ENCODE measurements at places on chromosomes 7 and 10. TPM values are rescaled to one million over a fixed set of nuclear protein-coding genes. Genes with fewer than 3 reads are reported as not detected.

DNA sequence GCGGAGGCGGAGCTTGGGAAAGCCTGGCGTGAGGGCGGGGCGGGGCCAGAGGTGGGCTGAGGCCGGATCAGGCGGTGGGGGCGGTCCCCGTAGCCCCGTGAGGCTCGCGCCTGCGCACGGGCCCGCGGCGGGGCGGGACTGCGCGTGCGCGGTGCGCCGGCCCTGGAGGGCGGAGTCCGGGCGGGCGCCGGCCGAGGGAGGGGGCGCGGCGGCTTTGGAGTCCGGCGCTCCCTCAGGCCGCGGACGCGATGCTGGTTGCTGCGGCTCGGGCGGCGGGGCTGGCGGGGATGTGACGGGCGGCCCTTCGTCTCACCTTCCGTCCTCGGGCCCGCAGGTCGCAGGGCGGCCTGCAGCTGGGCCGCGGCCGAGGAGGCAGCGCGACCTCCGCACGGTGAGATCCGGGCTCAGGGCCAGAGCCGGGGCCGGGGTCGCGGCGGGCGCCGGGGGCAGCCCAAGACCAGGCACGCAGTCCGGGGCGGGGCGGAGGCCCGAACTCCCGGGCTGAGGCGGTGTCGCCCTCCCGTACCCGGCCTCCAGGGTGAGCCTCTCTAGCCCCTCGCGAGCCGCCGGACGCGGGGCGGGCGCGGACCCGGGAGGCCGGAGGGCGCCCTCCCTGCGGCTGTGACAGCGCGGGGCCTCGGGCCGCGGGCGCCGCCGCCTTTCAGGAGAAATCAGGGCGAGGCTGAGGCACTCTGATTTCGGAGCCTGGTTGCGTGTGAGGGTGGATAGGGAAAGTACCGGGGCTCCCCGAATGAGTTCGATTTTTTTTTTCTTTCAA, at the start of gene CCSER2:
Gene CCSER2, plus strand, starts transcription at position 172 of the 778 bp plus-strand sequence. CDS start 42,464 bp downstream, outside the sequence.
- peak; percentile 92 for DNase-seq
- H3K27me3 ChIP-seq, result no peaks in the 10 kb centered on the region
- H3K36me3 ChIP-seq, result no peaks in the 10 kb centered on the region

DNA sequence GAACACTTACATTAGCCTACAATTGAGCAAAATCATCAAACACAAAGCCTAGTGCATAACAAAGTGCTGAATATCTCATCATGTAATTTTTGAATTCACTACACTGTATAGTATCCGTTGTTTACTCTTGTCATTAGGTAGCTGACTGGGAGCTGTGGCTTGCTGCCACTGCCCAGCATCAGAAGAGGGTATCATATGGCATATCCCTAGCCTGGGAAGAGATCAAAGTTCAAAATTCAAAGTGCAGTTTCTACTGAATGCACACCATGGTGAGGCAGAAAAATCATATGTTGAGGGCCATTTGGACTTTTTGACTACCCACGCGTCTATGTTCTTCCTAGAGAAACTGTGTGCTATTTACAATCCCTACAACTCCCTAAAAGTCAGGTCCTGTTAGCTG, 7.5 kb upstream of the ZC3HAV1 start:
- no peak overlapping the region for H3K4me3 ChIP-seq
- H3K36me3 ChIP-seq, result no peaks in the 10 kb centered on the region
- no peaks in the 10 kb centered on the region for H3K4me1 ChIP-seq

GRCh38 chr10:78852466-78853240, 216.1 kb upstream of the ZMIZ1 start:
- H3K27ac ChIP-seq, result no peak overlapping the region
- H3K4me1 ChIP-seq, result no peaks in the 10 kb centered on the region
- no peaks in the 10 kb centered on the region for H3K36me3 ChIP-seq
- DNase-seq, result peak; percentile 49
- no peaks in the 10 kb centered on the region for H3K27me3 ChIP-seq
- no peak overlapping the region for H3K4me3 ChIP-seq

- H3K27me3 ChIP-seq, result peaks cover 25% of the 10 kb centered on the region
- no peak overlapping the region for H3K4me3 ChIP-seq
- H3K36me3 ChIP-seq, result no peaks in the 10 kb centered on the region
- no peak for DNase-seq
- no peak overlapping the region for H3K27ac ChIP-seq
Observed at GRCh38 chr10:119496273-119496672, 46.2 kb downstream of the RGS10 start.

GRCh38 chr10:103930881-103931280, 12.9 kb upstream of the STN1 start:
- H3K4me1 ChIP-seq, result peaks cover 24% of the 10 kb centered on the region
- no peaks in the 10 kb centered on the region for H3K36me3 ChIP-seq
- no peak overlapping the region for H3K27ac ChIP-seq
- DNase-seq, result no peak
- H3K27me3 ChIP-seq, result no peaks in the 10 kb centered on the region
- no peak overlapping the region for H3K4me3 ChIP-seq

GRCh38 chr10:49610458-49611165, 502 bp downstream of the SLC18A3 start:
- H3K27ac ChIP-seq, result no peak overlapping the region
- no peaks in the 10 kb centered on the region for H3K4me1 ChIP-seq
- DNase-seq, result no peak

DNA sequence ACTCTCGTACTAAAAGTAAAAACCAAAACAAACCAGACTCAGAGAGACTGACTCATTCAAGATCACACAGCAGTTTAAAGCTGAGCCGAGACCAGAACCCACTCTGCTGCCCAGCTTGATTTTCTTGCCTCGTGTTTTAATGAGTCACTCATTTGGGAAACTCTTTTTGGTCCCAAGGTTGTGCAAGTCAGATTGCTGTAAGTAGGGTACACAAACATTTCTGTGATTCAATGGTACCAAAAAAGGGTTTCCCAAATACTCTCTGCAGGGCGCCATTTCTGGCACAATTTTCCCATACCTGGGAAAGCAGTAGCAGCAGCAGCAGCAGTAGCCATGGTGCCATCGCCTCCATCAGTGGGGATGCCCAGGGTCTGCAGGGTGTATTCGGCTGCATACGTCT, 69.9 kb downstream of the ASAH2B start:
- H3K27me3 ChIP-seq, result no peaks in the 10 kb centered on the region
- H3K4me3 ChIP-seq, result no peak overlapping the region
- no peak overlapping the region for H3K27ac ChIP-seq
- H3K4me1 ChIP-seq, result no peaks in the 10 kb centered on the region
- no peak for DNase-seq
- no peaks in the 10 kb centered on the region for H3K36me3 ChIP-seq

GRCh38 chr7:1249731-1250130, 17.1 kb downstream of the UNCX start:
- no peaks in the 10 kb centered on the region for H3K27me3 ChIP-seq
- no peak overlapping the region for H3K4me3 ChIP-seq
- DNase-seq, result no peak
- H3K4me1 ChIP-seq, result peaks cover 23% of the 10 kb centered on the region

GRCh38 chr10:132906106-132906505, 36.3 kb downstream of the CFAP46 start:
- no peaks in the 10 kb centered on the region for H3K36me3 ChIP-seq
- H3K27ac ChIP-seq, result no peak overlapping the region
- H3K4me3 ChIP-seq, result no peak overlapping the region
- no peaks in the 10 kb centered on the region for H3K27me3 ChIP-seq
- DNase-seq, result no peak
- no peaks in the 10 kb centered on the region for H3K4me1 ChIP-seq

- no peaks in the 10 kb centered on the region for H3K4me1 ChIP-seq
- no peak overlapping the region for H3K27ac ChIP-seq
- DNase-seq, result no peak
- no peaks in the 10 kb centered on the region for H3K36me3 ChIP-seq
Observed at GRCh38 chr10:130631142-130632096, 495.2 kb downstream of the GLRX3 start.

- H3K4me3 ChIP-seq, result no peak overlapping the region
- H3K4me1 ChIP-seq, result peaks cover 6% of the 10 kb centered on the region
- H3K27ac ChIP-seq, result no peak overlapping the region
- DNase-seq, result no peak
- no peaks in the 10 kb centered on the region for H3K36me3 ChIP-seq
Observed at GRCh38 chr7:36309301-36309700, 80.4 kb upstream of the ANLN start.

DNA sequence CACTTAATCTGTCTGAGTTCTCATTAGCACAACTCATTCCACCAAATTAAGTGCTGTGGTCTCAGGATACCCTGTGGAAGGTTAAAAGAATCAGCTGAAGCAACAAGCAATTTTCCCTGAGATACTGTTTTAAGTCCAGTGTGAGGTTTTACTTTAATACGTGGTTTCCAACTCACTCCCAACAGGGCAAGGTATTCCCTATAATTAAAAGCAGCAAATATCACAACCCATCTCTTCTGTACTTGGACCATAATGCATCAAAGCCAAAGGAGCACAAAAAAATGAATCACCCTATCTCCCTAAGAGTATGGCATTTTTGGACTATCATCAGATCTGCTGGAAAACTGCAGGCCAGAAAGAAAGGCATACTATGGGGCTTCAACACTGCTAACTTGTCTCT, 4.9 kb downstream of the CADPS2 start:
- H3K4me3 ChIP-seq, result no peak overlapping the region

DNA sequence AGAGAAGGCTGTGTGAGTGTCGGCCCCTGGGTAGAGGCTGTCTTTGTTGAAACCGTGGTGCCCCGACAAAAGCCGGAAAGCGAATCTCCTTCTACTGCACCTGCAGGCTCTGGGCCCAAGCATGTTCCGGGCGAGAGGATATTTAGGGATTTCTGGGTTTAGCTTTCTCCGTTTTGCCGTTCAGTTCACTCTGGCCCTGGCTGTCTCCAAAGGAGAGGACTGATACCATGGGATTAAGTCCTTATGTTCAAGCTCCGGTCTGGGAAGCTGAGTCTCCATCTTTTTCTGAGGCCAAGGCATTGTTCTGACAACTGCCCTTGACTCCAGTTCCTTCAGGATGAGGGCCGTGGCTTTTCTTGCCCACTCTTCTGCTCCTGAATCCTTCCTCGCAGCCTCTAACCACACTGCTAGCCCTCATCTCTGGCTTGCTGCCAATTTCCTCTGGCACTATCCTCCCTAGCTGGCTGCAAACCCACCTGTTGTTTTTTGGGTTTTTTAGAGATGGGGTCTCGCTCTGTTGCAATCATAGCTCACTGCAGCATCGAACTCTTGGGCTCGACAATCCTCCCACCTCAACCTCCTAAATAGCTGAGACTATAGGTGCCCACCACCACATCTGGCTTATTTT, 206.8 kb downstream of the SKIDA1 start:
- H3K27me3 ChIP-seq, result no peaks in the 10 kb centered on the region
- no peak overlapping the region for H3K4me3 ChIP-seq
- peaks cover 9% of the 10 kb centered on the region for H3K4me1 ChIP-seq
- no peak overlapping the region for H3K27ac ChIP-seq
- peak; percentile 88 for DNase-seq

DNA sequence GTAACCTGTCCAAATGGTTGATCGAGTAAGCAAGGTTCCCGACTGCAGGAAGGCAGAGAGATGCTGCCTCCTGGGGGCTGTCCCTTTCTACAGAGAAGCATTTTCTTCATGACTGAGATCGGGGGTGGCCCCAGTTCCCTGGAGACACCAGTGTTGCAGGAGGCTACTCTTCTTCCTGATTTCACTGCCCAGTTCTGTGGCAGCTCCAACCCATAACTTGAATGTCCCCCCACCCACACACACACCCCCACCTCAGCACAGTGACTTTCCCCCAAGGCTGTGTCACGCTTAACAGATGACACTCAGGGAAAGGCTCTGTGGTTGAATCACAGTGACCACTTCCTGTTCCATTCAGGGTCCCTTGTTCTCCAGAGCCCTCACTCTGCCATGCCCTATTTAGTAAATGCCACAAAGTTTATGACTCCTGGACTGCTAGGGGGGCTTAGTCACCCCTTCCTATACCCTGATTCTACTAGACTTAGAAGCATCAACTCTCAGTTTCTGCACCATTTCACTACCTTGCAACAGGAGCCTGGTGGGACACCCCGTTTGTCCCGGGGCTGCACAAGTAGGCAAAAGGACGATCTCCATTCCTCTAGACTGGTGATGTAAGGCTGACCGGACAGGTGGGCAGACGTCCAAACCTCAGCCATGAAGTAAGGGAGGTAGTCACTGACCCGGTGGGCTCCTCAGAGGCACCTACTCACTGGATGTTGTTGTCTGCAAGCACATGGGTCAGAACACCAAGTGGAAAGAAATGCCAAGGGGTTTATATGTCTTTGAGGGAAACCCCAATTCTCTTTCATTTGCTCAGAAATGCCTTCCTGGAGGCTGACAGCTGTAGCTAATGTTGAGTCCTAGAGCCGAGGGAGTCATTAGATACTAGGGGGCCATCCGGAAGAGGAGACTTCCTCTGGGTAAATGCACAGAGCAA, 31.3 kb upstream of the SMC3 start:
- no peaks in the 10 kb centered on the region for H3K36me3 ChIP-seq
- peak overlapping the region; percentile 17 for H3K4me3 ChIP-seq
- peak; percentile 84 for DNase-seq
- H3K27ac ChIP-seq, result peak overlapping the region; percentile 56
- peaks cover 23% of the 10 kb centered on the region for H3K4me1 ChIP-seq

DNA sequence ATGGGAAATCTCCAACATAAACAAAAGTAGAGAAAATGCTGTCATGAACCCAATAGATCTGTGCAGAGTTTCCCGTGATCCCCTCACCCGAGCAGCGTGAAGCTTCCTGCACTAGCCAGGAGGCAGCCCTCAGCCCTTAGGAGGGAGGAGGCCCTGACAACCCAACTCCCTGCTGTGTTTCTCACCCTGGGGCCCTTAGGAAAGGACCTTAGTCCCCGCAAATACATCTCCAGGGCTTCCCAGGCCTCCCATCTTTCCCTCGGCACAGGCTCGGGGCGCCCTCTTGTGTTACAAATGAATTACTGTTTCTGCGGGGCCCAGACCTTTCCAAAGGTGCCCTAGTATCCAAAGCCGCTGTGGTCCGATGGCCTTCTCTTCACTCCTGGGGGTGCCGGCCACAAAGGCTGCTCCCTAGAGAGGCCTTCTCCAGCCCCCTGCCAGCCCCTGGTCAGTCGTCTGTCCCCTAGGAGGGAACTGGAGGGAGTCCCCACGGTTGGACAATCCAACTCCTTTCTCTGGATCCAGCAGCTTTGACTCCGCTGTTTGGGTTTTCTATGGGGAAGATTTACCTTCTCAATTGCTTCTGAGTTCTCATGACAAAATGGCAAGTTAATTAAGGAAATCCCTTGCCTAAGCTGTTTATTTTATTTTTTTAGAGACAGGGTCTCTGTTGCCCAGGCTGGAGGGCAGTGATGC, 49.9 kb upstream of the SH2B2 start:
- no peak overlapping the region for H3K27ac ChIP-seq
- peaks cover 4% of the 10 kb centered on the region for H3K36me3 ChIP-seq

ECHDC3 gene
- total RNA-seq, result not detected

TAS2R41 gene
- not detected for total RNA-seq

PCDH15 gene
- total RNA-seq, result 0.77 TPM

PLEKHS1 gene
- total RNA-seq, result 6.1 TPM

SNX10 gene
- not detected for total RNA-seq
